SHP77 (cell line): ENCODE measurements at places on chromosomes 6 and 20.

DNA sequence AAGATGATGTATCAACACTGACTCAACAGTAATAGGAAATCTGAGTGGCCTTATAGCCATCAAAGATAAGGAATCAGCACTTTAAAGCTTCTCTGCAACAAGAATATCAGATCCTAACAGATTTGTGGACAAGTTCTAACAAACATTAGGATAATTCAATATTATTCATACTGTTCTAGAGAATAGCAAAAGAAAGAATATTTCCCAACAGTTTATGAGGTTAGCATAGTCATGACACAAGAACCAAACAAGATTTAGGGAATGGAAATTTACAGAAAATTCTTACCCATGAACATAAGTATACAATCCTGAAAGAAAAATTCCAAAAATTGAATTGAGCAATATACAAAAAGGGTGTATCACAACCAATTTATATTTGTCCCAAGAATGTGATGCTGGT, 64.3 kb upstream of the BTBD3 start:
- DNase-seq = no peak

- DNase-seq = no peak
These were observed 59.3 kb upstream of the MLN start for GRCh38 chr6:33863084-33863483.

- DNase-seq = no peak
These were observed 21.8 kb upstream of the PKHD1 start for GRCh38 chr6:52109171-52109571.

- no peak for DNase-seq
These were observed 93.4 kb upstream of the NXT1 start for GRCh38 chr20:23257106-23257761.

DNA sequence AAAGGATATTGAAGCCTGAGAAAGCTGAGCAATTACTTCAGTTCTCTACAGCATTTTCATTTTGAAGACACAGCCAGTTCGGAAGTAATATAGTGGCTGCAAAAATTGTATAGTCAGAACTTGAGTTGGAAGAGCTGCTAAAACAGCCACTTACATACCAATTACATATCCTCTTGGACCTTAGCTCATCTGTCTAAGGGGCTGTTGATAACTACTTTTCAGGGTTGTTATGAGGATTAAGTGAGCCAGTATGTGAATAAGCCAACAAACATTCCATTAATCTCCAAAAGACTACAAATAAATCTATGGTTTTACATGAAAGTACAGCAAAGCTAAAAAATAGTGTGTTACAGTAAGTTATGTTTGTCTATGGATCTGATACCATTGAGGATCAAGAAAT, 59.7 kb downstream of the TMEM200A start:
- DNase-seq = no peak

- DNase-seq = no peak
These were observed 58.4 kb downstream of the EZR start for GRCh38 chr6:158760618-158761250.

GRCh38 chr20:48203252-48203651, 418.0 kb upstream of the SULF2 start:
- no peak for DNase-seq

GRCh38 chr6:26331218-26332073, 33.6 kb upstream of the BTN3A2 start:
- DNase-seq = peak; percentile 71

DNA sequence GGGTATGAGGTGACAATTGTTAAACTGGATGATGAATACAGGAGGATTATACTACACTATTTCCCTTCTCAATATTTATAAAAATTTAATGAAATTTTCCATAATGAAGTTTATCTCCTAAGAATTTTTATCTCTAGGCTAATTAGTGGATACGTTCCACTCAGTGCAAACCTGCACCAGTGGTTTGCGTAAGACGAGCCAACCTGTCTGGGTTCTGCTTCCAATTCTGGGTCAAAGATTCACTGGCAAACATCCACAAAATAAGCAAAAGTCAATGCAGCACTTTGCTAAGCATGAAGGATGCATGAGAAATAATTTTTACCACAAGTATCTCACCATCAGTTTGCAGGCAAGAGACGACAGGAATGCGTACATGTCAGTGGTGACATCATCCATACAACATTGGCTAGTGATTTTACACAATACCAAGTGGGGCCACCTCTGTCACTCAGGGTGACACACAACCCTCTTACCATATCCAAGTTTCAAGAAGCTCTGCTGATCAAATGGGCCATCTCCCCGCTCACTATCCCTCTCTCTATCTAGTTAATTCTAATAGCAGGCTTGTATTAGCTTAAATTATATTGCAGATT, 51.7 kb downstream of the FAM50B start:
- DNase-seq = no peak

- DNase-seq = no peak
These were observed 16.1 kb downstream of the NOL4L start for GRCh38 chr20:32569018-32569379.

DNA sequence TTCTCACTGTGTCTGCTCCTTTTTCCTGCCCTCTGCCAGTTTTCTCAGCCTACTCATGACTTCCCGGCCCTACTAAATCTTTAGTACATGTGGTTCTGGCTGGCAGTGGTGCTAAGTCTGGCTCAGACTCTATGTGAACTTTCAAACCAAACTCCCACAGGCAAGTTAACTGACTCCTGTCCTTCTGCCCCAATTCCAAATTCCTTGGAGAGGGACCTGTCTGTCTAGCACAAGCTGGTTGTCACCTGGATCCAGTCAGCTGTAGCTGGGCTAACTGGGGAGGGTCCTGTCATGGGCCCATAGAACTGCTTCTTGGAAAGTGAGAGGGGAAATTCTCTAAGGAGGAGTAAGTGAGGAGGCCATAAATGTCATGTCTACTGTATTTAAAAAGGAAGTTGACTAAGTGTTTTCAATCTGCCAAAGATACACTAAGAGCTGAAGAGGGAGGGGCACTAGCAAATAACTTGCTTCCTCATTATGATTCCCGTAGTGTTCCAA, 240.1 kb downstream of the KCNQ5 start:
- no peak for DNase-seq

DNA sequence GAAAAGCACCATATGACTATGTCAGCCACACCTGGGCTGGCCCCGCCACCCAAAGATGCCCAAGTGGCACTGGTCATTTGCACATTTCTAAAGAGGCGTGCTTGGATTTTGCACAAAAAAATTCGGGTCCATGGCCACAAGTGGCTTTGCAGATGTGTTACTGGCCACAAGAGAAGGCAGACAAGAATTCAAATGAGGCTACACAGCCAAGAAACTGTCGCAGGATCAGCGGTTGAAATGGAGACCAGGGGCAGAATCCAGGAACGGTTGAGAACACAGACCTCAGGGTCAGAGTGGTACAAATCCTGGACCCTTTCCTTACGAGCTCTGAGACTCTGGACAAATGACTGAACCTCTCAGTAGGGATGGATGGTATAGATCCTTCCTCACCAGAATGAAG, 48.6 kb upstream of the SASH1 start:
- no peak for DNase-seq

DNA sequence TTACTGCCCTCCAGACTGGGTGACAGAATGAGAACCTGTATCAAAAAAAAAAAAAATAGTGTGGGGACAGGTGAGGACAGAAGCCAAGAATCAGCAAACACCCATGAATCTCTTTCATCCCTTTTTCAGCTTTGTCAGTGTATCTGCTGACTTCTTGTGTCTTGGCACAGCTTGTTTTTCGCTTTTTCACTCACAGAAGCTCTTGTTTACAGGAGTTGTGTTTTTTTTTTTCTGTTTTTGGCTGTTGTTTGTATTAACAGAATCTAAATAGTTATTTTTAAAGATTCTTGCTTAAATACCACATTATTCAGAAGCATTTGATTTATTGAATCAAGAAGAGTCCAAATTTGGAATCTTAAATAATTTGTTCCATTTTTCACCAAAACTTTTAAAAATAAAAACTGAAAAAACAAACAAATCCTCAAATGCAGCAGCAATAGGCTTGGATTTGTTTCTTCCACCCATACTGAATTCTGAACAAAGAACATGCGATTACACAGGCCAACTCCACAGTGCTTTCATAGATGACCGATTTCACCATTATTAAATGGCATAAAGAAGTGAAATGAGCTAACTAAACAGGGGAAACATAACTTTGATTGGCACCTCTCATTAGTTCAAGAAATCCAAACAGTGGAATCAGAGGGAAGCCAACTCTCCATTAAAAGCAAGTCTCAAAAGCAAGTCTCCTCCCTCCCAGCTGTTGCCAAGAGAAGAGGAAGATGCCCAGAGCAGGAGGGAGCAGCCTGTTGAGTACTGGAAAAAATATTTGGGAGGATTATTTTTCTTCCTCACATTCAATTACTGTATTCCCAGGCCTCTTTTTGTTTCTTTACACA, 27.2 kb upstream of the GPR63 start:
- no peak for DNase-seq

- DNase-seq = peak; percentile 62
These were observed 94.1 kb downstream of the TMEM242 start for GRCh38 chr6:157229132-157229618.

DNA sequence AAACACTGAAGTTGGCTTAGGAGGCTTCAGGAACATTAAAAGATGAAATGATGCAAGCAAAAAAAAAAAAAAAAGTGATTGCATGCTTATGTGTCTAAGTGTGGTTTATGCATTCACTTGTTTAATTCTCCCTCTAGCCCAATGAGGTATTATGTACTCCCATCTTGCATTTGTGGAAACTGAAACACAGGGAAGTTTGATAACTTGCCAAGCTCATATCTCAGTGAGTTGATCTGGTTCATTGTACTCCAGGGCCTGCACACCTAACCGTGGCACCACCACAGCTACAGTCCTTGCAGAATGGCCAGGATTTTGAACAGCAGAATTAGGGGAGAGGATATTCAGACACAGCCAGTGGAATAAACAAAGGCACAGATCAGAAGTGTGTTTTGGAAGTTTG, 251.2 kb downstream of the TBC1D7 start:
- DNase-seq = no peak

GRCh38 chr6:79538106-79538971, 1.1 kb upstream of the LCA5 start:
- DNase-seq = no peak

GRCh38 chr6:15481390-15482291, 181.2 kb downstream of the DTNBP1 start:
- peak; percentile 33 for DNase-seq

DNA sequence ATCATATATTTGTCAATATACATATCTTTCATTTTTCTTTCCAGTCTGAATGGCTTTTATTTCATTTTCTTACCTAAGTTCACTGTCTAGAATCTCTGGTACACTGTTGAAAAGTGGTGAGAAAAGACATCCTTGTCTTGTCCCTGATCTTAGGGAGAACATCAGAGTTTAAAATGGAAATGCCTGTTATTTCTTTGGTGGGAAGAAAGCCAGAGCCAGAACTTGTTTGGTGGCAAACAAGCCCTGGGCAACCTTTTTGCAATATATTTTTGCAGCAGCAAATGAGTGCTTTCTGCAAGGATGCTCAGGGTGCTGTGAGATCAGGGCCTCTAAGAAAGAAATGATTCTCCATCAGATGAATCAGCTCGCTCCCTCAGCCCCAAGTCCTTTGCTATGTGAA, 156.6 kb downstream of the RALGAPA2 start:
- no peak for DNase-seq

GRCh38 chr6:8279041-8279805, 156.1 kb downstream of the SLC35B3 start:
- DNase-seq = no peak

DNA sequence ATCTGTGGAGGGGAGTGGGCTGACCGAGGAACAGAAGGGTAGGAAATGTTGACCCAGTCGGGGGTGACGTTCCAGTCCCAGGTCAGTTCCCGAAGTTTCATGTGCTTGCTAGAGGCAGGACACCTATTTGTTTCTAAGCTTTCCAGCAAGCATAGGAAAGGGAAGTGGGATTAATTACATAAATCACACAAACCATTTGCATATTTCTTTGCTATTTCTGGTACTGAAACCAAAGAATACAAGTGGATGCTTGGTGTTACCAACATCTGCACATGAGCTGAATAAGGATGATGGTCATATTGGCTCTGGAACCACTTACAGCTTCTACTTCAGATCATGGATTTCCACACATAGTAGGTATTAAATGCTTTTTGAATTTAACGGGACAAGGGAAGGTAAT, 546.5 kb downstream of the PRKN start:
- no peak for DNase-seq

- no peak for DNase-seq
These were observed 119.6 kb downstream of the KIF13A start for GRCh38 chr6:17867880-17868279.

- DNase-seq = no peak
These were observed 51.1 kb downstream of the ENPP1 start for GRCh38 chr6:131858765-131859415.

DNA sequence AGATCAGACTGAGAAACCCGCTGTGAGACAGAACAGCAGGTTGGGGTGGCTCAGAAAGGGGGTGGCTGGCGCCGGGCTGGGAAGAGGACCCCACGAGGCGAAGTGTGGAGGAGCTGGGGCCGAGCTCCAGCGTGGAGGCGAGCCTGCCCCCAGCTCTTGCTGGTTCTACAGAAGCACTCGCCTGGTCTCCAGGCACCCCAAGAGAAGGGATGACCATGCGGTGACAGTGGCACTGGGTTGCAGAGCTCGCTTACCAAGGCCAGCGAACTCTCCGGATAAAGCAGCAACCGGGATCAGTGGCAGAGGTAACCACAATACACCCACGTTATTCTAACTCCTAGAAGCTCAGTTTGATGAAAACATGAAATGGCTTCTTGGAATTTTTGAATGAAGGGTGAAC, 26.5 kb downstream of the THBS2 start:
- no peak for DNase-seq

- DNase-seq = no peak
These were observed 29.3 kb upstream of the SLC23A2 start for GRCh38 chr20:5030348-5031205.

- DNase-seq = no peak
These were observed 28.5 kb downstream of the B4GALT5 start for GRCh38 chr20:49685161-49685601.

DNA sequence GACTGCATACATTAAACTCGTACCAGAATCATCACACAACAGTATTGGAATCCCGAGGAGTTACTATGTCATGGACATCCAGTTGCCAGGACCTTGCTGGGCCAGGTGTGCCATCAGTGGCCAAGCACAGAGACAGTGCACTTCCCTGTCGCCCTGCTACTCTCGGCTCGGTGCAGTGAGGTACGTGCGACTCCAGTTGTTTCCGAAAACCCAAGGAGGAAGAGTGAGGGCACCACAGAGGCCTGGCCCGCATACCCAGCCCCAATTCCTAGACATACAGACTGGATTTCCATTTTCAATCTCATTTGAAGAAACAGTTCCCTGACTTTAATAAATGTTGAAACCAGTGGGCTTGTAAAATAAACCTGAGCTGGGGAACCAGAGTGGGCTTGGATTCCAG, 62.5 kb upstream of the AFDN start:
- no peak for DNase-seq

- DNase-seq = no peak
These were observed 127.9 kb downstream of the CDK19 start for GRCh38 chr6:110687326-110687725.

DNA sequence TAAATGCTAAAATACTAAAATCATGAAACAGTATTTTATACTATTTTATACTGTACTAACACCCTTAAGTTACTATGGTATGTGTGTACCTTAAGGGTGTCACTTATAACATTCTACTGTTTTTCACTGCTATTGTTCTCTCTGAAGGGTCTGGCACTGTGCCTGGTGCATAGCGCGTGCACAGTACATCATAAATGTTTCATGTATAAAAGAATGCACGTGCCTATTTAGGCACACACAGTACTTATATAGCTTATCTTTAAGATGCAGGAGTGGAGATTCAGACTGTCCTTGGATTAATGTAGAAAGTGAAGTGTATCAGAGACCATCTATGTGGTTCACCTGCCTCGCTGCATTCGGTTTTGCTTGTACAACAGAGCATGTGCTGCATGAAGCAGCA, 64.0 kb upstream of the SGK1 start:
- peak; percentile 8 for DNase-seq
